H7 (cell line): ENCODE measurements at places on chromosomes 3 and 15. TPM values are rescaled to one million over a fixed set of nuclear protein-coding genes. Genes with fewer than 3 reads are reported as not detected.
A peak's percentile ranks its signal among the peaks of the same experiment; 100 is the strongest.

The TMCO5A gene
- total RNA-seq = not detected in 2 replicates

DNA sequence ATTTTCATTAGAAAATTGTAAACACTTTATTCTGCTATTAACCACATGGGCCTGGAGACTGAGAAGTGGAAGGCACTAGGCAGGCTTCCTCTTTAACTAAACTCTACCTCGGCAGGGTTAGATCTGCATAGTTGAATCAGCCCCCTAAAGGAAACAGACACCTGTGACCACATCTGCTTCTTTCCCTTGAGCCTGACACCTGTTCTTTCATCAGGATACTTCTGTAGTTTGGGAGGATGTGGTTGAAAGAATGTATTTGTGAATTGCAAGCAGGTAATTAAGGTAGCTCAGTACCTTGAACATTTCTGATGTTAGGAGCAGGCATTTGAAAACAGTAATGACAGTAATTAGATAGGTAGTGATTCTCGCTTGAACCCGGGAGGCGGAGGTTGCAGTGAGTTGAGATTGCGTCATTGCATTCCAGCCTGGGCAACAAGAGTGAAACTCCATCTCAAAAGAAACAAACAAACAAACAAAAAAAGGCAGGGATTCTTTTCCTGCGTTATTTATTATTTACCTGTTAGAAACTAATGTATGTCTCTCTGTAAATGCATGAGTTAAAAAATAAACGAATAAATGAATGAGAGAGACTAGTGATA lies 468.5 kb downstream of the NLGN1 start:
- peak; percentile 30 for DNase-seq

GRCh38 chr15:80804970-80805495 lies 25.9 kb downstream of the CEMIP start:
- DNase-seq = peak; percentile 34

The RFTN1 gene
- total RNA-seq = 0.81 and 0.90 TPM in 2 replicates

DNA sequence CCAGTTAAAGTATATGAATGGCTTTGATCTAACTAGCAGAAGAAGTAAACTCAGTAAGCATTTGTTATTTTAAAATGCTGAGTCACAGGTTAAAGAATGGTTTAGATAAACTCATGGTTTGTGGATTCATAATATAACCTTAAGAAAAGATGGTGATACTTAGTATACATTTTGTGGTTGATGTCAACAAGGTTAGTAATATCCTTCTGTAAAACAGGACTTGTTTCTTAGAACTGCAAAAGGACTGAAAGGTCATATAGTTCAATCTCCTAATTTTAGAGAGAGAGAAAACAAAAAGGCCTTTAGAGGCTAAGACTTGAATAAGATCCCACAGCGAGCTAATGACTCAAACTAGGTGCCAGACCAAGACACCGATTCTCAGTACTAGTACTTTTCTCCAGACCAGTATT lies 50.0 kb downstream of the STRIT1 start:
- DNase-seq = no peak

The ZNF654 gene
- 2.1 and 3.5 TPM in 2 replicates for total RNA-seq

DNA sequence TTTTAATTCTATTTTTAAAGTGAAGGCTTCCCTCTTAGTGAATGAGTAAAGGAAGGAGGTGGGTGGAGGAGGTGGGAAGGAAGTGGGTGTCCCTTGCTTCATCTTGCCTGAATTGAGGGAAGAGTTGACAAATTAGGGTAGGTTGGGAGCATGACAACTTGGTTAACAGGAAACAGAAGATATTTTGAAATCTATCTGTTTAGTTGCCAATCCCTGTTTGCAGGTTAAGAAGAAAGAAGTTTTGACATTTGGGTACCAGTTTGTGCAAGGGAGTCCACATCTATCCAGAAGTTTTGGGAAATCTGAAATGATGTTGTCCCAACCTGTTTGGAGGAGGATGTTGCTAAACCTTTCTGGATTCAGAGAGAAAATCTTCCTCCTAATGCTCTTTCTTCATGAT lies 204.1 kb upstream of the SUCLG2 start:
- DNase-seq = no peak

DNA sequence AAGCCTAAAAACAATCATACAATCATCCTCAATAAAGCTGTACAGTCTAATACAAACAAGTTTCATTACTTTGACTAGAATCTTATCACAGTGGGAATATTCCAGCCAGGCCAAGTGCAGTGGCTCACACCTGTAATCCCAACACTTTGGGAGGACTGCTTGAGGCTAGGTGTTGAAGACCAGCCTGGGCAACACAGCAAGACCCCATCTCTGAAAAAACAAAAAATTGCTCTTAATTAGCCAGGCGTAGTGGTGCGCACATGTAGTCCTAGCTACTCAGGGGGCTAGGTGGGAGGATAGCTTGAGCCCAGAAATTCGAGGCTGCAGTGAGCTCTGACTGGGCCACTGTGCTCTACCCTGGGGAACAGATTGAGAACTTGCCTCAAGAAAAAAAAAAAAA lies 3.3 kb downstream of the RPN1 start:
- no peak for DNase-seq

The GP9 gene
- total RNA-seq = not detected in 2 replicates

GRCh38 chr15:63013052-63013808 lies 29.3 kb upstream of the TPM1 start:
- DNase-seq = no peak
